ENCODE measurements at places on chromosomes 1 and 21.

GRCh38 chr1:203038891-203039608 lies 12.8 kb downstream of the PPFIA4 start:
- no peak for DNase-seq

- DNase-seq, result no peak
These were observed 17.7 kb downstream of the NPHS2 start for GRCh38 chr1:179558078-179558477.

DNA sequence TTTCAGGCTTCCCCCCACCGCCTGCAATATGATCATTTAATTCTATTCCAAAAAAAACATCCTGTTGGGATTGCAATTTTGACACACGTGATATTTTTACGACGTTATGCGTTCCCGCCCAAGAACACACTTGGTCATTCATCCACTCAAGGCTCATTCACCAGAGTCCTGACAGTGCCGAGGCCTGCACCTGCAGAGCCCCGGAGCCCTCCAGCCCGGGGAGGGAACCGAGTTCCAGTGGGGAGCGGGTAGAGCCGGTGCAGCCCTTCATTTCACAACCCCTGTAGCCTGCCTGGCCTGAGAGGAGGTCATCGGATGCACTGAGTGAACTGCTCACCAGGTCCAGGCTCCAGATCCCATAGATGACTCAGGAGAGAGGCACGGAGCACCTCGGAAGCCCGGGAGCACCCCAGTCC lies 156.0 kb upstream of the BACE2 start:
- DNase-seq, result no peak

DNA sequence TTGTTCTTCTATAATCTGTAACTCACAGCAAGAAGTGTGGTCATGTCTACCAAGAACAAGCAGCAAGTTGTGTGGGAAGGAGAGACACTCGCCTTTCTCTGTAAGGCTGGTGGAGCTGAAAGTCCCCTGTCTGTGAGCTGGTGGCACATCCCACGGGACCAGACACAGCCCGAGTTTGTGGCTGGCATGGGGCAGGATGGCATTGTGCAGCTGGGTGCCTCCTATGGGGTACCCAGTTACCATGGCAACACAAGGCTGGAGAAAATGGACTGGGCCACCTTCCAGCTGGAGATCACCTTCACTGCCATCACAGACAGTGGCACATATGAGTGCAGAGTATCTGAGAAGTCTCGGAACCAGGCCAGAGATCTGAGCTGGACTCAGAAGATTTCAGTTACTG lies 15.5 kb downstream of the CD101 start:
- DNase-seq, result no peak

DNA sequence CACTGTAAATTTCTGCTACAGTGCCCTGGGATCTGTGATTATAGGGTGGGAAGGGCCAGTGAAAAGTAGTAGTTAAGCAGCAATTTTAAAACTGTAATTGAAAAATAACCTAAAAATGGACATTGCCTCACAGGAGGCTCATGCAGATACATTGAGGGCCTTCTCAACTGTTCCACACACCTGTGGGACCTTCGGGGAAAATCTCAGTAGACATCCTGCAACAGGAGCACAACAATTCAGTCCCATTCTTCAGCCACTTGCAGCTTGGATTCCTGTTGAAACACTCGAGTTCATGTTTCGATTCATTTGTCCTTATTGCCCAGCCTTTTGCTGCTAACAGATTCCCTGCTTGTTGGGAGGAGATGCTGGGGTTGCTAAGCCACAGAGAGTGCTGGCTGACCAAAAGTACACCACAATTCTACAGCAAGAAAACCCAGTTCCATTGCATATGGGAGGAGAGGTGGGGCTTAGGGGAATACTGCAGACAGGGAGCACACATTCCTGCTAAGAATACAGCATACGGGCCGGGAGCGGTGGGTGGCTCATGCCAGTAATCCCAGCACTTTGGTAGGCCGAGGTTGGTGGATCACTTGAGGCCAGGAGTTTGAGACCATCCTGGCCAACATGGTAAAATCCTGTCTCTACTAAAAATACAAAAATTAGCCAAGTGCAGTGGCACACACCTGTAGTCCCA lies 4.5 kb downstream of the TMCC2 start:
- DNase-seq, result no peak

GRCh38 chr1:16075337-16076030 lies 2.0 kb upstream of the FAM131C start:
- no peak for DNase-seq

DNA sequence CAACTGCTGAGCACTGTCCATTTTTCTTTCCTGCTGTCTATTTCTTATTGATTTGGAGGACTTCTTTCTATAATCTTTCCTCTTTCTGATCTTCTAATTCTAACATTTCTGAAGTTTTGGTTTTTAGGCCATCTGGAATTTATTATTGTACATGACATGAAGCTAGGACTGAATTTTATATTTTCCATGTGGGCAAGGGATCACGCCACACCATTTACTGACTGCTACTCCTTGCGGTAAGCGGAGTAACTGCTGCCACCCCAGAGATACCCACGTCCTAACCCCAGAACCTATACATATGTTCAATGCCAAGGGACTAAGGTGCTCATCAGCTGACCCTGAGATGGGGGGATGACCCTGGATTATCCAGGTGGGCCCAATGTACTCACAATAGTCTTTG lies 70.6 kb downstream of the NPHP4 start:
- DNase-seq, result no peak

DNA sequence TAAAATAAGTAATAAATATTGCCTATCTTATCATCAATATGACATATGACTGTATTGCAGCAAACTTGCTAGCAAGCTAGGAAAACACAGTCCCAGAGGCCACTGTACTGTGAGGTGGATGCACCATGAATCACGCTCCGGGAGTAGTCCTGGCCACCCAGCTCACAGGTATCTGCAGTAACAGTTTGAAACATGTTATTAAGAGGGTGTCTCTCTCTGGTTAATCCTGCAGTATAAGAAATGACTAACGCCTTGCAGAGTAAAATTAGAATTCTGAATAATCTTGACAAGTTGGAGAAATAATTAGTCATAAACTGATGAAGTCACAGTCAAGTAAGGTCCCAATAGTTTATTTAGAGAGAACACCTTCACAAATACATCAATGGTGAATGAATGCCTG lies 34.0 kb upstream of the DPT start:
- DNase-seq, result no peak

- DNase-seq, result no peak
These were observed 113.4 kb downstream of the CD247 start for GRCh38 chr1:167404908-167405307.

DNA sequence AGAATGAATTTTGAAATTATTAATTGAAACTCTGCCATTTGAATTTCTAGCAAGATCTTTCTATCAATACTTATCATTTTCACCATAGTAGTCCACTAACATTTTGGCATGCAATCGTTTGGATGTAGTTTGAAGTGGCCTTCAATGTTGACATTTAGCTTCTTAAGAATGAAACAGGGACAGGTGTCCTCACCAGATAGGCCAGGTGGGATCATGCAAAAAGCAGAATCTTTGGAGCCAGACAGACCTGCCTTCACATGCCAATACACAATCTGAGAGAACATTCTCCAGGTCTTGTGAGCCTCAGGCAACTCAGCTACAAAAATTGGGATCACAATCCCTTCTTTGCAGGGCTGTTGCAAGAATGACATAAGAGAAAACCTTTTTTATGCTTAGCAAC lies 18.3 kb upstream of the HSPA13 start:
- DNase-seq, result no peak

- no peak for DNase-seq
These were observed 10.5 kb downstream of the PTPRF start for GRCh38 chr1:43541141-43541540.

- DNase-seq, result no peak
These were observed 1.4 kb upstream of the FDPS start for GRCh38 chr1:155307247-155307740.

GRCh38 chr1:164177118-164177517 lies 381.9 kb upstream of the PBX1 start:
- no peak for DNase-seq

GRCh38 chr1:2389644-2390043 lies 1.7 kb downstream of the MORN1 start:
- DNase-seq, result no peak

DNA sequence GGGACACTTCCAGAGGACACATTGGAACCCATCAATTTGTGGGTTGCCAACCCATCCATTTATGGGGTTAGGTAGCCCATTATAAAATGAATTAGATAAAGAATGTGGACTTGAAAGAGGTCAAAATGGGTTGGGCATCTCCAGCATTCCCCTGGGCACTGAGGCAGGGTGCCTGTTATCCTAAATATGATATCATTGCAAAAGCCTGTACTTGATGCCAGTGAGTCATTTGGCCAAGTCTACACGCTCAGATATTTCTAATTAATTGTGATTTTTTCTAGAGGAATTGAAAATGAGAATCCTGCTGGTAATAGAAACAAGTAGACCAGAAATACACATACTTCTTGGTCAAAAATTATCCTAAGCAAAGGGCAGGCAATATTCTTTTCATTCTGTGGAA lies 21.9 kb upstream of the NBL1 start:
- no peak for DNase-seq

All from activated gamma-delta T cell (primary cell).